Left renal cortex interstitium (tissue), 4 donors: ENCODE measurements at places on chromosomes 4 and X. TPM values are rescaled to one million over a fixed set of nuclear protein-coding genes. Genes with fewer than 3 reads are reported as not detected.

DNA sequence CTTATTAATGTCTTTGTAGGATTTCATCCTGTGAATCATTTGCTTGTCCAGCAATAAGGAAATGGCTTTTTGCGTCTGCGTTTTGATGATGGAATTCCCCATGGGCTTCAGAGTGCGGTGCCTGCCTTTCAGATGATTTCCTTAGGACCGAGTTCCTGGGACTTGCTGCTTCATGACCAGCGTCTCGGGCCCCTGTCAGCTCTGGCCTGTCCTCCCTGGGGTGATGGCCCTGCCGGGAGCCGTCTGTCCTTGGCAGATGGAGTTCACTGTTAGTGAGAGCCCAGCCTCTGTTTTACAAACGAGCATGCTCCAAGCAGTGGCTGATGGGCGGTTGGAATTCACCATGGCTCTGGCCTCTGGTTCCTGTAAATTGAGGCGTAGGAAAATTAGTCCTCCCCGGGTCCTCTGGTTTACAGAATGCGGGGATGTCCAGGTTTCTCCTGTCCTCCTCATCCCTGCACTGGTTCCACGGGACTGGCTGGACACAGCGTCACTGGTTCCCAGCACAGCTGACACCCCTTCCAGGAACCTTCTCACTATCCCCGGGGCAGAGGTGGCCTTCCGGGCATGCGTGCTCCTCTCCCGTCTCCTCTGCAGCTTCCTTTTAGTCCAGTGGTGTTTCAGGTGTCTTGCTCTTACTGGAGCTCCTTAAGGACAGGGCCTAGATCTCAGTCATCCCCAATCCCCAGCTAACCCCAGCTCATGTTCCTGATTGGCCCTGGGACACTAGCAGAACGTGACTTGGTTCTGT, 34.9 kb downstream of the TBC1D14 start:
- no peak for DNase-seq

The KCND1 gene
- 2.6 TPM for polyA plus RNA-seq

The CITED1 gene
- 23.1 TPM for polyA plus RNA-seq

The DDX53 gene
- not detected for polyA plus RNA-seq

The UNC5C gene
- 37.0 TPM for polyA plus RNA-seq
